ENCODE measurements at places on chromosomes 5 and 9.

DNA sequence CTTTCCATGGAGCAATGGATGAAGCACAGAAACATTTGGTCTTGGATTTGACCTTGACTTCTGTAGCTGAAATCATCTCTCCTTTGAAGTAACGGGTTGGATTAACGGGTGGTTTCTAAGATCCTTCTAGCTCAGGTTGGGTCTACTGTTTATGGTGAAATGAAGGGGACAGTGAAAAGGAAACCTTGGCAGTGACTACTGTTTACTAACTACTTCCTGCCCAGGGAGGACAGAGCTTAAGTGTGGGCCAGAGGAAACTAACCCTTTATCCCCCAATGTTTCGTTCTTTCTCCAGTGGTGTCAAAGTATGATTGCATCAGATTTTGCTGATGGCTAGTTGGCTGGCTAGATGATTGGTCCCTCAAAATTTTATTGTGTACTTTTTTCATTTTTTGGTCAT, 22.2 kb downstream of the SKP2 start:
- no peak for DNase-seq

DNA sequence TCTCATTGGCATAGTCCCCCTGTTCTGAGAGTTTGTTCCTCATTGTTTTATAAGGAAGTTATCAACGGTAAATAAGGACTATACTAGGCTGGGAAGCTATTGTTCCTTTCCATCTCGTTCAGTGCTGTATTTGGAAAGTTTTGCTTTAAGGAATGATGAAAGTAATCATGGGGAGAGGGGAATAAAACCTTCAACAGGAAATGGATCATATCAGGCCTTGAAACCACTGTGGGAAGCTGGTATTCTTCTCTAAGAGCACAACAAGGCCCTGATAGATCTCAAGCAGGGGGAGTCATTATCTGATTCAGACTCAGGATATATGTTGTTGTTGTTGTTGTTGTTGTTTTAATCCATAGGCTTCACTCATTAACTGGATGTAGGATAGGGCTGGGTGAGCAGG, 474.5 kb downstream of the ENC1 start:
- no peak for DNase-seq

DNA sequence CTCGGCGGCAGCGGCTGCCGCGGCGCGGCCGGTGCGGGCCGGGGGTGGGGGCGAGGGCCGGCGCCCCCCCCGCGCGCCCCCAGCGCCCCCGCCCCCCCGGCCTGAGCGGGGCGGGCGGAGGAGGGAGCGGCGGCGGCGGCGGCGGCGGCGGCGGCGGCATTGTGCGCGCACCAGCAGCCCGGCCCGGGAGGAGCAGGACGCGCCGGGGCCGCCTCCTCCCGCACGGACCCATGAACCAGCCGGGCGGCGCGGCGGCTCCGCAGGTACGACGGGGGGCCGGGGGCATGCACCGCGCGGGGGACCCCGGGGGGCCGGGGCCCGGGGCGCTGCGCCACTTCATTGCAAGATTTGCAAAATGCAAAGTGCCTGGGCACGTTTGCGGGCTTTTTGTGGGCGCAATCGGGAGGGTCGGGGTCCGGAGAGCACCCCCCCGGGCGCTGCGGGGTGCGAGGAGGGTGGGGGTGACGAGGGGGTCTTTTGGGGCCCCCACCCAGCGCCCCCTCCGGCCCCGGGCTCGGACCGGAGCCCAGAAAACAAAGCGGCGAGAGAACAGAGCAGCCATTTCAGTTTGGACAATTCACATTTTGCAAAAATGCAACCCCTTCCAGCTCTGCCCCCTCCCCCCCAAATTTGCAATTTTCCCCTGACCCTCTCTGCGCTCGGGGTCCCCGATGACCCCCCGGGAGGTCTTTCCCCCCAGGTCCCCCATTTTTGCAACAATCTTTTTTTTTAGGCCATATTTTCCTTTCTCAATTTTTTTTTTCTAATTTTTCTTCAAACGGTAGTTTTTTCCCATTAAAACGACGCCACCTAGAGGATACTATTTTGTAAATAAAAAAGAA, at the start of gene ZNF618:
ZNF618 (plus strand) TSS at position 159 of the 842 bp plus-strand sequence; CDS start at position 231, 72 bp downstream.
- DNase-seq: no peak

DNA sequence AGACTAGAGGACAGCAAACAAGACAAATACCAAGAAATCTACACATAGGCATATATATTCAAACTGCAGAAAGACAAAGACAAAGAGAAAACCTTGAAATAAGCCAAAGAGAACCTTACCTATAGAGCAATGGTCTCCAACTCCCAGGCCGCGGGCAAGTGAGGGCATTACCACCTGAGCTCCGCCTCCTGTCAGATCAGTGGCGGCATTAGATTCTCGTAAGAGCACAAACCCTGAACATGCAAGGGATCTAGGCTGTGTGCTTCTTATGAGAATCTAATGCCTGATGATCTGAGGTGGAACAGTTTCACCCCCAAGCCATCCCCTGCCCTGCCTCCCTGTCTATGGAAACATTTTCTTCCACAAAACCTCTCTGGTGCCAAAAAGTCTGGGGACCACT, 101.0 kb upstream of the MRPS30 start:
- no peak for DNase-seq

GRCh38 chr5:111134864-111135263, 42.7 kb downstream of the WDR36 start:
- no peak for DNase-seq

All from activated CD8-positive, alpha-beta memory T cell treated with anti-CD3 and anti-CD28 coated beads for 48 hours (primary cell).